Endothelial cell of umbilical vein (primary cell): ENCODE measurements at places on chromosomes 12 and 14. TPM values are rescaled to one million over a fixed set of nuclear protein-coding genes. Genes with fewer than 3 reads are reported as not detected.

GRCh38 chr14:52241087-52241793 is 26.3 kb upstream of the PTGDR start:
- no peak for DNase-seq

DNA sequence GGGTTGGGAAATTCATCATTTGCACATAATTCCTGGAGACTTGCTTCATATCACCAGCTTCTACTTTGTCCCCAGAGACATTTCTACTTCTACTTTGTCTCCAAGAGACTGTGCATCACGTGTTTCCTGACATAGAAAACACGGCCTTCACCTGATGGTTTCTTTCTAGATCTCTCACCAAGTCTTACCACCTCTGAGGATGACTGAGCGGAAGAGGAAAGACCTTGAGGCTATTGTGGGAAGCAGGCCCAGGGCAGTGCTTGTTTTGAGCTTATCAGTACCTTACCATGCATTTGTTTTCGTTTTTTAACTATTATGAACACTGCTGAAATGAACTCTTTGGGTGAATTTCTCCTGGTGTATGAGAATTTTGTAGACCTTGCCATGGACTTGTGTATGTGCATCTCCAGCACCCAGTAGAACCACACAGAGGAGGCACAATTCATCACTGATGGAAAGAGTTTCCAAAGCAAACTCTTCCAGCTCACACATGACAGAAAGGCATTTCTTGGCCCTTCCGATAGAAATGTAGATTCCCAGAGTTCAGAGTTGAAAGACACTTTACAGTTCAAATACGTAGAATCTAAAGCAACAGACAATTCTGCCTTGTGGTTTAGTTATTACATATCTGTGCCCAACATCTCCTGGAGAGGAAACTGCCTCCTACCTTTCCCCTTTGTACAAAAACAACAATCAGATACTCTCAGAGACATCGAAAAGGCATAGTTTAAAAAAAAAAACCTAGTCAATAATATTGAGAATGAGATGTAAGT is 434.7 kb downstream of the FUT8 start:
- no peak for DNase-seq

The RHEBL1 gene
- 2.3 and 2.6 TPM in 2 replicates for total RNA-seq

The KRT78 gene
- total RNA-seq, result not detected in 2 replicates

DNA sequence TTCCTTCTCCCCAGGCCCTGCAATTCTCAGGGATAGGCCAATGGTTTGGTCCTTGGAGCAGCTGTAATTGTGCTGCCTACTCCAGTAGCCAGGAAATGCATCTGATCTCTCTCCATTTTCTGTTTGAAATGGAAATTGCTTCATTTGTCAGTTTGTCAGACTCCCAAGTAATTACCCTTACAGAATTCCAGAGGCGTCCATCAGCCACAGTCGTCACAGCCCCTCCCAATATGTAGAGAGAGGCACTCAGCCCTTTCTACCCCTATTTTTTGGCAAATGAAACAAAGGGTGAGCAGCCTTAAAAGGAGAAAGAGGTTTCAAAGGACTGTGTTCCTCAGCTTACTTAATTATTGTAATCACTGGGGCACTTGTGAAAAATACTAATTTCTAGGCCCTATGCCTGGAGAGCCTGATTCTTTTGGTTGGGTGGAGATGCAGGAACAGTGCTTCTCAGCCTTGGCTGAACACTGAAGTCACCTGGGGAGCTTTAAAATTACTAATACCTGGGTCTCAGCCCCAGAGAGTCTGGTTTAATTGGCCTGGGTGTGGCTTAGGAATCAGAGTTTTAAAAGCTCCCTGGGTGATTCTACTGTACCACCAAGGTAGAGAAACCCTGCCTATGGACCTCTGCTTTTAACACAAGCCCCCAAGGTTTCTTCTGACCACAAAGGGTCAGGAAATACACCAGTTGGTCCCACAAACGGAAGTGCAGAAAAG is 190.0 kb downstream of the EMP1 start:
- no peak for DNase-seq

DNA sequence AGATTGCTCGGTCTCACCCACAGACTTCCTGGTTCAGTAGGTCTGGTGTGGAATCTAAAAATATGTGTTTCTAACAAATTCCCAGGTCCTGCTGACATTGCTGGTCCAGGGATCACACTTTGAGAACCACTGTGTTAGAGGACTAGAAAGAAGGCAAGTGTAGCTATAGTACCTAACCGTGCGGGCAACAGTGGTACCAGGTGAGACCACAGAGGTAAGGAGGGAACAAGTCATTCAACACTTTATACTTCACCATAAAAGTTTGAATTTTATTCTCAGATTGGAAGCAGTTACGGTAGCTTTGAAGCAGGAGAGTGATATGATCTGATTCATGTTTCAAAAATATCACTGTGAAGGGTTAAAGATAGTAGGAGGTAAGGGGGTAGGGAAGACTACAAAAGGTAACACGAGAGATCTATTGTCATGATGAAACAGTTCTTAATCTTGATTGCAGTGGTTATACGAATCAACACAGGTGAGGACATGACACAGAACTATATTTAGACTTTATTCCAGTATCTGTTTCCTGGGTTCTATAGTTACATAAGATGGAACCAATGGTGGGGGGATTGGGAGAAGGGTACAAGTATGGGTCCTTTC is 73.5 kb downstream of the CDK17 start:
- no peak for DNase-seq
